NCI-H2171 treated with DMSO at 0.1 percent for 48 hours (cell line): ENCODE measurements at places on chromosomes 2 and 18.

DNA sequence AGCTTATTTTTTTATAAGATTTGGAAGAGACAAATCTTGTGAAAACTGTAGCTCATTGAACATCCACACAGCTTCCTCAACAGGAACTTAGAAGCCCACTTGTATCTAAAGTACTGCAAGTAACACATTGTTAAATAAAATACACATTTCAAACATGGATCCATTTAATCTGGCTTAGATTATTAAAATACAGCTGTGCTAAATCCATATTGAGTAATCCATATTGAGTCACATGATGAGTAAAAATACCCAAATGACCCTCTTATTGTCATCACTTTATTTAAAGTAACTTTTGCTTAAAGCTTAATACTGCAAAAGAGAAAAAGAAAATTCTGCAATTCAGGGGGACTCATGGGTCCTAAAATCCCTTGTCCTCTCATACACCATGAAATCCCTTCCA is 133.3 kb downstream of the OSR1 start:
- DNase-seq, result no peak

DNA sequence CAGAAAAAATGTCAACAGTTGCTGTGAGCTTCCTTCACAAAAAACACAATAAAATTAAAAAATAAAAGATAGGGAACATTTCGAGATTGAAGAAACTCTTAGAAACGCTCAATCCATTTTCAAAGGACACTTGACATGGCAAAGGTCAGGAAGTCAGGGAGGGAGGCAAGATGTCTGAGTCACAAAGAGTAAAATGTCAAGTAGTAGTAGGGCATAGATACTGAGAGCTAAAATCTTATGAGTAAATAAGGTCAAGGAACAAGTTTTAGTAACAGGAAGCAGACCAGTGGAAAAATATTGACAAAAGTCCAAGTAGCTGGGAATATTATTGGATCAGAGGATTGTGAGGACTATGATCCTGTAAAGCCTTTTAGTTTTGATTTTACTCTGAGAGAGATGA is 495.6 kb downstream of the TMX3 start:
- no peak for DNase-seq

- peak; percentile 4 for DNase-seq
These were observed 186.4 kb downstream of the VAPA start for GRCh38 chr18:10100196-10100595.

- DNase-seq, result no peak
These were observed 43.0 kb upstream of the EFEMP1 start for GRCh38 chr2:55966401-55967118.

DNA sequence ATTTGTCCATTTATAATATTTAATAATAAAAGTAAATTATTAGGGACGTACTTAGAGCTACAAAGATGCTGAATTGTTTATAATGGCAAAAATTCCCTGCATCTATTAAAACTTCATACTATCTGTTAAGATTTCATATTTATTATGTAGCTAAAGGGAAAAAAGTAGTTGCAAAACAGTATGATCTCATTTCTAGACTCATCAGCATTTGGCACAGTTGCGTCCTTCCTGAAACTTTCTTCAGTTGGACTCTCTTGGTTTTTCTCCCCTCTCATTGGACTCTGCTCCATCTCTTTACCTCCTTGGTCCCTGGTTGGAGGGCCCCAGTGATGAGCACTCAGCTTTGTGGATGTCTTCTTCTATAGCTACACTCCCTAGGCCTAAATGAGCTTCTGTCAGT is 99.6 kb downstream of the TMEM247 start:
- DNase-seq, result no peak

DNA sequence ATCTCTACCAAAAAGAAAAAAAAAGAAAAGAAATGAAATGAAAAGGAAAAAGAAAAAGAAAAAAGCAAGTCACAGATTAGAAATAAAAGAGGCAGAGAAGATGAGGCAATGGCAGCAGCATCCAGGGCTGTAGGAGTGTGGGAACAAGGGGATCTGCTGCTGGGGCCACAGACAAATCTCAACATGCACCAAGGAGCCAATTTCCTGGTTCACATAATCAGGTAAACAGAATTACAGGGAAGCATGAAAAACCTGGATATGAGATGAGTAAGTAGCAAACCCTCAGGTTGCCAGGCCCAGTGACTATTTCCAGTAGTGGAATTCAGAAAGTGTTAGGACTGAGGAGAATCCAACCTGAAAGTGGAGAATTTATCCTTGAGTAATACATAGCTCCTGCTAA is 77.4 kb upstream of the ARHGAP28 start:
- DNase-seq, result no peak

DNA sequence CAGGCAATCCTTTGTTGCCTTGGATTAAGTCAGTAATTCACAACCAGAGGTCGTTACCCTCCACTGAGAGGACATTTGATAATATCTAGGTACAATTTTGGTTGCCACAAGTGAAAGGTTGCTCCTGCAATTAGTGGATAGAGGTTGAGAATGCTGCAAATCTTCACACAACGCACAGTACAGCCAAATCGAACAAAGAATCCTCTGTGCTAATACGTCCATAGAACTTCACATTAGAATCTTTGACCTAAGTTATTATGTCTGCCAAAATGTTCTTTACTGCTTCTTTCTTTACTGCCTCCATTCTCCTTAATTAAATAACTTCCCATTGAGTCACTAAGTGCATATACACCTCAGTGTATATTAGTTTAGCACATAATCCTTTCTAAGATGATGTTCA is 879.5 kb downstream of the TRIB2 start:
- DNase-seq, result no peak

DNA sequence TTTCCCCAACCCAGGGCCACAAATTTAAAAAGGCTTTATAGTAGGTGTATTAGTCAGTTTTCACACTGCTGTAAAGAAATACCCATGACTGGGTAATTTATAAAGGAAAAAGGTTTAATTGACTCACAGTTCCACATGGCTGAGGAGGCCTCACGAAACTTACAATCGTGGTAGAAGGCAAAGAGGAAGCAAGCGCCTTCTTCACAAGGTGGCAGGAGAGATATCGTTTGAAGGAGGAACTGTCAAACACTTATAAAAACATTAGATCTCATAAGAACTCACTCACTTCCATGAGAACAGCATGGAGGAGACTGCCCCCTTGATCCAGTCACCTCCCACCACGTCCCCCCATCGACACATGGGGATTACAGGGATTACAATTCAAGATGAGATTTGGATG is 70.4 kb downstream of the FECH start:
- no peak for DNase-seq

- DNase-seq, result no peak
These were observed 21.6 kb upstream of the SULT1C4 start for GRCh38 chr2:108355906-108356734.

DNA sequence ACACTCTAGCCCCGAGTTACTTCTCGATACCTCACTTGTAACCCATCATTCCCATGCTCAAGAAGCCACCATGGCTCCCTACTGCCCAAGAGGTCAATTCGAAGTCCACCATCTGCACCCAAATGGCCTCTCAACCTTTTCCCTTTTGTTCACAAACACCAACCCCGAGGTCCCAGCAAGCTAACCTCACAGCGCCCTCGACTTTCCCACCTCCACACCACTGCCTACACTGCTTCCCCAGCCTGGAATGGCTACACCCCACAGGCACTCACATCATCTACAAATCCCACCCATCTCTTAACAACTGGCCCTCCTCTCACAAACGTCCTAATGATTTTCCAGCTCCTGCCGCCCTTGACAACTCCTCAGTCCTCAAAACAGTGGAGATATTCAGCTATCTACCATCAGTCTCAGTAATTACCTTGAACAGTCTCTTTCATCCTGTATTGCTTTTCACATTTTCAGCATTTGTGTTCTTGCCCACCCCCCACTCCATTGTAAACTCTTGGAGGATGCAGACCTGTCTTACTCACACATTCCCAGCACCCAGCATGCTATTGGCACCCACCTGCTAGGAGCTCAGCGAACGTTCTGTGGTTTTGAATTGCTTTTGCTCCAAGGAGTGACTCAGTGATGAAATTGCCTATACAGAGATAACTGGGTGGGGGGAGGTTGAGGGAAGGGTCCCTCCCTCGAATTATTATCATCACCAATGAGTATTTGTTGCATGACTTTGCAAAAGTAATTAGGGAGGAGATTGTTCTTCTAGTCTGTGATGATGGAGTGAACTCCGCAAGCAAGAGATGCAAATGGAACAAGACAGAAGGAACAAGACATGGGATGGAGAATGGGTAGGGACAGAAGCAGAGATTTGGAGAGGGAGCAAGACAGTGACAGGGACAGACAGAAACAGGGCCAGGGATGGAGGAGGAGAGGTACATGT is 106.8 kb downstream of the CYP26B1 start:
- no peak for DNase-seq

GRCh38 chr2:20624884-20625485 is 25.9 kb downstream of the HS1BP3 start:
- DNase-seq, result no peak

- no peak for DNase-seq
These were observed 203.5 kb upstream of the TMEFF2 start for GRCh38 chr2:192398236-192398635.

GRCh38 chr2:36555789-36556188 is 42.2 kb downstream of the FEZ2 start:
- no peak for DNase-seq

GRCh38 chr18:23154030-23154429 is 18.7 kb downstream of the CABLES1 start:
- DNase-seq, result no peak
